ENCODE measurements at places on chromosomes 3 and 15.
A peak's percentile ranks its signal among the peaks of the same experiment; 100 is the strongest.

DNA sequence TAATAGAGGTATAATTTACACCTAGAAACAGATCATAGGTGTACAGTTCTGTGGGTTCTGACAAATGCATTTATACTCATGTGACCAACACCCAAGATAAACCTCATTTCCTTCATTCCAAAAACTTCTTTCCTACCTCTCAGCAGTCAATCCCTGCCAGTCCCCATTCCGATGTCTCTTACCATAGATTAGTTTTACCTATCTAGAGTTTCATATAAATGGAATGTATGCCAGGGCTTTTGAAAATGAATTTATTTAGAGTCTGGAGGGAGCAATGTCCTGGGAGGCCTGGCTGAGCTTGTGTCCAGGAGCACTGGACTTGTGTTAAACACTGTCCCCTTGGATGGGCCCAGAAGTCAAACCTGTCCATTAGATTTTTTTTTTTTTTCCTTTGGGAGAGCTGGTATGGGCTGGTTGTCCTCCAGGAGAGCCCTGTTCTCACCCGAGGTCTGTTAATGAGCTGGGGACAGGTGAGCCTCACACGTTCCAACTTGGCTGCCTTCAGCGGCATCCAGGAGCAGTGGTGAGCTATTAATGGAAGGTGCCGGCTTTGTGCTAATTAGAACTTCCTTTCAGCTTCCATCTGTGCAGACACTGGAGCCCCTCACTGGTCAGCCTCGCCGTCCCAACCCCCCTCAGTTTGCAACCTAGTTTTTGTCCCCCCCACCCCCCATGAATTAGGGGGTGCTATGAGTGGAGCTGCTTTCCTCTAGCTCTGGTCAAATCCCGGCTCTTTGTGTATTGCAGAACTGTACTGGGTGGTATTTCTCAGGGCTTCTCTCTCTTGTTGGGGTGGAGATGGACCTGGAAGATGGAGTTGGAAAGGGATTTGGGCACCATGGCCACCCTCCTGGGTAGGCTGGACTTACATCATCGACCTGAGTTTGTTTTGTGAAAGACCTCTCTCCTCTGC, 40.7 kb upstream of the POLG start:
- no peak for DNase-seq

GRCh38 chr15:58518626-58519025, 86.8 kb downstream of the LIPC start:
- no peak for DNase-seq

- no peak for DNase-seq
Observed at GRCh38 chr3:159788291-159788690, 200.3 kb upstream of the IL12A start.

DNA sequence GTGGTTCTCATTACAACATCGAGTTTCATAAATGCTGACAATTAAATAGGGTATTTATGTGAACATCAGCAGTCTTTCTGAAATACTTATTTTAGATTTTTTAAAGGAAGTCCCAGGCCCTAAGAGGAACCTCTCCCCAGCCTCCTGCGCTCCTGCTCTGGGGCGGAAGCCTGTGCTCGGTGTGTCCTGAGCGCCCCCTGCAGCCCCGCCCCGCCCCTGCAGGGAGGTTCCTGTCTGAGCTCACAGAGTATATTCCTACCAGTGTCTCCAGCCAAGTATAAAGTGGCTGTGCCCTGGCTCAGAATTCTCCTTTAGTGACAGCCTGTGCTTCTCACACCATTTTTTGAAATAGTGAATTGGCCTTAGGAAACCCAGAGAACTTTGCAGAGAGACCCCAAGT, 567.9 kb downstream of the GOLGA6L6 start:
- no peak for DNase-seq

- no peak for DNase-seq
Observed at GRCh38 chr3:81045976-81046375, 715.5 kb downstream of the GBE1 start.

DNA sequence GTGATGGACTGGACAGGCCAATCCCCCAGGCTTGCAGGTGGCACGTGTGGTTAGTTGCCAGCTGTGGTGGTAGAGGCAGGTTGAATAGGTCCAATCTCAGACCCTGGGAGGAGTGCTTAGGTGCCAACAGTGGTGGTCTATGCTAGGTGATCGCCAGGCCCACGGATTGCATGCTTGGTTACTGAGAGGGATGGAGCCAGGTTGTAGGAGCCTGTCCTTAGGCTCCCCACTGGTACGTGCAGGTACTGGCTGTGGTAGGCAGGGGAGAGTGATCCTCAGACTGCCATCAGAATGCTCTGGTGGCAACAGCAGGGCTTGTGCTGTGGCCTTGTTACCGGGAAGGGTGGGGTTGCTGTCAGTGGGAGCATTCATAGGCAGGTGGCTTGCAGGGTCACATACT, 44.7 kb downstream of the NCK1 start:
- no peak for DNase-seq

DNA sequence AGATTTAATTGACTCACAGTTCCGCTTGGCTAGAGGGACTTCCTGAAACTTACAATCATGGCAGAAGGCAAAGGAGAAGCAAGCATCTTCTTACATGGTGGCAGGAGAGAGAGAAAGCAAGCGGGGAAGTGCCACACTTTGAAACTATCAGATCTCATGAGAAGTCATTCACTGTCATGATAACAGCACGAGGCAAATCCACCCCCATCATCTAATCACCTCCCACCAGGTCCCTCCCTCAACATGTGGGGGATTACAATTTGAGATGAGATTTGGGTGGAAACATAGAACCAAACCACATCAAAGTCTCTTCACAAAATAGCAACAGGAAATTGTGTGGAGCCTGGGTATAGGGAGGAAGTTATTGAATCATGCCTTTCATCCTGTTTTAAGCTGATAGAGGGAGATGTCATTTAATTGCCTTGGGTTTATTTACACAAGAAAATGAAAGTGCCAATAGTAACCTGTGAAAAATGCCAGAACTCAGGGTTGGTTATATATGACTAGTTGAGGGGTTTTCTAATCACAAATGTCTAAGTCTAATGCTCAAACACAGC, 624.8 kb upstream of the LMCD1 start:
- peak; percentile 1 for DNase-seq

DNA sequence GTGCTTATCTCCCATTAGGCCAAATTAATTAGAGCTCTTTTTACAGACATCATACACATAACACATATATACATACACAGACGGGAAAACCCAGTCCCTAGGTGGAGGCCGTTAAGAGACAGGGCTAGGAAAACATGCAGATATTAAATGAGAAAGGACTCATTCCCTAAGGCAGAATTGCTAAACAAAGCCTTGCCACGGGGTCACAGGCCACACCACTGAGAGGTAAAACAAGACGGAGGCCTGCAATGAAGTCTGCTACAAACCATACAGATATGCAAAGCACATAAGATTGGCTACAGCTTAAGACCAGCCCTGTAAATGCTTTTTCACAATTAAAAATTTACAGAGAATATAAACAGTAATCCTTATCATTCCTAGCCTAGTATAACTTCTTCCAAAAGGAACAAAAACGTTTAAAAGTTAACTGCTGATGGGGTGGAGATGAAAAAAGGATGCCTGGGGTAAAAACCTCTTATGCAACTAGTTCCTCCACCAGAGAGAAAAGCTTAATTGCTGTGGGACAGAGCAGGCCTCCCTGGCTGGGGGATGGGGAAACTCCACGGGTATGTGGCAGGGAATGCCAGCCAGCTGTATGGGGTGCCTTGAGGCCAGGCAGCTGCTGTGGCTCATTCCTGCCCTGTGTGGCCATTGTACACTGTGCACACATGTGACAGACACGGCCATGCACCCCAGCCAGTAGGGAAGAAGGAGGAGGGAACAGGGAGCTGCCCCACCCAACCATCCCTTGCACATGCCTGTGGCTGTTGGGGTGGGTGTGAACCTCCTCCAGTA, 481.4 kb upstream of the LMCD1 start:
- no peak for DNase-seq

DNA sequence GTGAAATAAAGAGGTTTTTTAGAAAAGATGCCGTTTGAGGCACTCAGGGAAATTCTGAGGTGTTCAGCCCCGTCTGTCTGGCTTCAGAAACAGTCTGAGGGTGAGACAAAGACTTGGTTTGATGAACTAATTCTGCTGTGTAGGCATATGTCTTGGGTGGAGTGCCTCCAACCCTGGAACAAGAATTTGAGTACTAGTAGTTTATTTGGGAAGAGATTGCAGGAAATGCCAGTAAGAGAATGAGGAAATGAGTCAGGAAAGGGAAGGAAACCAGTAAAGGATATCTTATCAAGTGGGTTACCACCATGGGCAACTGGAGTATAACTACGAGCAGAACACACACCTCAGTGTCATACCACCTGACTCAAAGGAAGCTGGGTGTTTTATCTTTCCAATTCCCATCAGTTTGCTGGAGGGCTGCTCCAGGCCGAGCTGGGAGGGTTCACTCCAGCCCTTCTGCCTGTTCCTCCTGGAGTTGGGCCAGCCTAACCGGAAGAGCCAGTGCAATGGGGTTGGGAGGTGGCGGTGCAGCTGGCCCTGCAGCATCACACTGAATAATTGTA, 75.3 kb downstream of the TGFBR2 start:
- DNase-seq, result no peak

- no peak for DNase-seq
Observed at GRCh38 chr3:67386451-67386850, 268.0 kb downstream of the SUCLG2 start.

DNA sequence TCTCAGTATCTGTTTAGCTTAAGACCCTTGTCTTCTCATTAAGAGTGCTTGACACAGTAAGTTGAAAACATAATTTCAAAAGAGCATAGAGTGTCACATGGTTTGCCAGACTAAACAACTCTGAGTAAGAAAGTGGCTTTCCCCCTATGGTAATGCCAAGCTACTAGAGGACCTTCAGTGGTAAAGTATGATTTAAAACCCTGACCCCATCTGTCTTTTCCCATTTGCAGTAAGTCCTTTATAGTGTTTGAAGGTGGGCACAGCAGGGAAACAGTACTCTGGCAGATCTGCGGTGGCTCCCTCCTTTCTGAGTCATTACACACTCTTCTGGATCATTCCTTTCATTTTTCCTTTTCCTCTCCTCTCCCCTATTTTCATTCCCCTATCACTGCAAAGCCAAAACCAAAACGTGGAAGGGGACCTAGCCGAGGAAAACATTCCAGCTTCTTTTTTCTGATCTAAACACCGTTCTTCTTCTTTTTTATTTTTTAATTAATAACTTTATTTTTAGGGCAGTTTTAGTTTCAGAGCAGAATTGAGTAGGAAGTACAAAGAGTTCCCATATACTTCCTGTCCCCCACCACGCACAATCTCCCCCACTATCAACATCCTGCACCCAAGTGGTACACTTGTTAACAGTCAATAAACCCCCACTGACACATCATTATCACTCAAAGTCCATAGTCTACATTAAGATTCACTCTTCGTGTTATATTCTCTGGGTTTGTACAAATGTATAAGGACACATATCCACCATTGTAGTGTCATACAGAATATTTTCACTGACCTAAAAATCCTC, 74.7 kb downstream of the PPARG start:
- no peak for DNase-seq

GRCh38 chr15:55116636-55117035, 80.1 kb downstream of the RSL24D1 start:
- no peak for DNase-seq

DNA sequence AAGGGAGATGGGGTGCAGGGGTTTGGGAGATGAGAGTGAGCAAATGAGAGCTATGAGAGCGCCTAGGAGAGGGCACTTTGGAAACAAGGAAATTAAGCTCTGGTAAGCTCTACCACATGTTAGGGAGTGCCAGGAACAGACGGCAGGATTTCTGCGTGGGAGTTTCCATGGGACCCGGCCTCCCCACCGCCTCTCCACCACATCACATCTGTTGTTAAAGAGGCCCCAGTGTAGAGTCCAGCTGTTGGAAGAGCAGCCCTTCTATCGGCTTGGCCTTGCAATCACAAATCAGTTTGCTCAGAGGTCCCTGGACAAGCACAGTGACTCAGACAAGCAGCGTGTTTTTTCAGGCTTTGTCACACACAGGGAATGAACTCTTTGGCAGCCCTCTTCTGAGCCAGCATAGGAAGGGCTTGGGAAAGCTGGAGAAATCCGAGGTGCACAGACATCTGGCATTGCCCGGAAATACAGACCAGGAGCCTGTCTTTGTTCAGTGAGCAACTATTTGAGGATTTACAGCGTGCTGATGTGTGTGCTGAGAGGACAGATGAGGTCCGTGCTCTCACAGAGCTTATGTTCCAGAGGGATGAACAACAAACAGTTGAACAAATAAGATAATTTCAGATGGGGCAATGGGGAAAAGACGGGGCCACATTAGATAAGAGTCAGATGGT, 370.6 kb upstream of the PROK2 start:
- no peak for DNase-seq

DNA sequence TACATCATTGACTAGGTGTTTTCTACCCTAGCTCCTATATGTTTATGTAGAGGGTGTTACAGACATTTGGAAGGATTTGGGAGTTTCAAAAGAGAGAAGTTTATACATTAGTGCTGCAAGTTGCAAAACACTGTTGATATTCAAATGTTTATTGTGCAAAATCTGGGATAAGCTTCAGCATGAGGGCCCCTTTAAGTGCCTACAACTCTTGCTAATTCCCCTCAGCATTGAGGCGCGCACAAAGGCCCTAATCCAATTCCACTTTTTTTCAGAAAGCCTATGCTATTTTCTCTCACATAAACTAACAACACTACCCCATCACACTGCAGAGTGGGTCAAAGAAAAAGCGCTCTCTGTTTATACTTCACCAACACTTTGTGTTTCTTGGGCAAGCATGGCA, 208.0 kb downstream of the NR2F2 start:
- DNase-seq, result no peak

- no peak for DNase-seq
Observed at GRCh38 chr3:132417695-132418411, 551 bp downstream of the DNAJC13 start.

DNA sequence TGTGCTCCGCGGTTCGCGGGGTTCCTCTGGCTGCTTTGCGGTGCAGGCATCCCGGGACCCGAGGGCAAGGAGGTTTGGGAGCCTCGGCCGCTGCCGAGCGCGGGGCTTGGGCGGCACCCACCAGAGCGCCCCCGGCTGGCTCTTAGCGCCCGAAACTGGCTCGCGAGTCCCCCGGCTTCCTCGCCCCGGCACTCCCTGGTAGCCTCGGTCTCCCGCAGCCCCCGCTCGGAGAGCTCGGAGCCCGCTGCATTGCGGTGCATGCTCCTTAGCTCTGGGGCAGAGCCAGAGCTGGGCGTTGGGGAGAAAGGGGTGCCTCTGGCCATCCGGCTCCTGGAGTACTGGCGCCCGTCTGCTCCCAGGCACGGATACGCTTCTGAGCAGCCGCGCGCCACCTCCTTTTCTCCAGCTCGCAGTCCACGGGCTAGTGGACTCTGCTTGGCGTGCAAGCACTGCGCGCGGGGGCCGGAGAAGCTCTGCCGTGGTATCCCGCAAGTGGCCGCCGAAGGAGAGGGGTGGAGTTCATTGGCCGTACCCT, 753 bp downstream of the EPHB1 start:
- DNase-seq, result no peak

All from activated CD8-positive, alpha-beta memory T cell treated with anti-CD3 and anti-CD28 coated beads for 1 hour (primary cell).